ENCODE measurements at places on chromosomes 1 and 21. TPM values are rescaled to one million over a fixed set of nuclear protein-coding genes. Genes with fewer than 3 reads are reported as not detected.

Gene CCDC185
- not detected for total RNA-seq

Gene ARMH1
- not detected for total RNA-seq

DNA sequence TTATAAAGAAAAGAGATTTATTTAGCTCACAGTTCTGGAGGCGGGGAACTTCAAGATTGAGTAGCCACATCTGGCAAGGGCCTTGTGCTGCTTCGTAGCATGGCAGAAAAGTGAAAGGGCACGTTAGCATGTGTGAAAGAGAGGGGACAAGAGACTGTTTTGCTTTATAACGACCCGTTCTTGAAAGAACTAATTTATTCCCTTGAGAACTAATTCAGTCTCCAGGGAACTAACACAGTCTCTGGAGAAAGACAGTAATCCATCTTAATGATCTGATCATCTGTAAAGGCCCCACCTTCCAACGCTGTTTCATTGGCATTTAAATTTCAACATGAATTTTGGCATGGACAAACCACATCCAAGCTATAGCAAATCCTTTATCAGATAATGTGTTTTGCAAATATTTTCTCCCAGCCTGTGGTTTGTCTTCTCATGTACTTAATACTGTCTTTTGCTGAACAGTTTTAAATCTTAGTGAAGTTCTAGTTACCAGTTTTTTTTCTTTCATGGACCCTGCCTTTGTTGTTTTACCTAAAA lies 26.1 kb downstream of the MTR start:
- no peak for DNase-seq

Gene DMRTA2
- total RNA-seq, result 0.20 TPM

DNA sequence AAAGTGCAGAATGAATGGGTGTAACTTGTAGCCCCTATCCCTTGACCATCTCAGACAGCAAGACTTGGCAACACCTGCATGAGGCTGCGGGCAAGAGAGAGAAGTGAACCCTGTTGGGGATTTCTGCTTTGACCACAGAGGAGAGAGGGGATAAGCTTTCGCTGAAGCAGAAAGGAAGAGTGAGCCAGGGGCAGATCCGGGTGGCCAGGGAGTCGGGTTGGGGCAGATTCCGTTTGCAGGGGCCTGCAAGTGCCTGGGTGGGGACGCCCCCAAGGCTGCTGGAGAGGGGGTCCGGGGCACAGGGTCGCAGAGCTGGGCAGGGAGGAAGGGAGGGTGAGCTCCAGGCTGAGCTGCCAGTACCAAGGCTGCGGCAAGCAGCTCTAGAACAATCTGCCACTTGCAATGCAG lies 25.3 kb upstream of the PIK3CD start:
- no peak for DNase-seq

- DNase-seq, result peak; percentile 8
These were observed 165.0 kb downstream of the TRIM33 start for GRCh38 chr1:114345930-114346479.

DNA sequence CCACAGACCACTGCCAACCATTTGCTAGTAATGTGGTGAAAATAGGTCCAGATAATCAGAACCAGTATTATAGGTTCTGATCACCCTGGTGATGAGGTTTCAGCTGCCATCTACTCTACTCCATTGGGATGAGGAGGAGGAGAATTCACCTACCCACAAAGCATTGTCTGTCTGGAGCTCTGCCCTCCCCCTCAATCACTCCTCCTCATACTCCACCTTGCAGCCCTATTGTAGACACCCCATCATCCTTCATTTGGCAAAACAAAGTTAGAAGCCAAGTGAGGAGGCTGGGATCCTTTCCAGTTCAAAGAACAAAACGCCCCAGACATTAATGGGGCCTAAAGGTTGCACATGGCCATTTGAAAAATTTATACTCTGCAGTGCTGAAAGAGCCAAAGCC lies 157.4 kb upstream of the L1TD1 start:
- no peak for DNase-seq

Gene RIMKLA
- total RNA-seq, result 0.88 TPM

Gene CR1L
- not detected for total RNA-seq

- no peak for DNase-seq
These were observed 371.3 kb downstream of the PBX1 start for GRCh38 chr1:164930241-164930640.

All from RPMI7951 (cell line).